ENCODE measurements at places on chromosomes 16 and 17.

- DNase-seq, result no peak
Observed at GRCh38 chr16:9338068-9338467, 246.6 kb downstream of the HAPSTR1 start.

GRCh38 chr17:69945698-69946185, 129.3 kb upstream of the KCNJ16 start:
- DNase-seq, result no peak

GRCh38 chr17:10046786-10047785, 142.0 kb upstream of the RCVRN start:
- DNase-seq, result no peak

DNA sequence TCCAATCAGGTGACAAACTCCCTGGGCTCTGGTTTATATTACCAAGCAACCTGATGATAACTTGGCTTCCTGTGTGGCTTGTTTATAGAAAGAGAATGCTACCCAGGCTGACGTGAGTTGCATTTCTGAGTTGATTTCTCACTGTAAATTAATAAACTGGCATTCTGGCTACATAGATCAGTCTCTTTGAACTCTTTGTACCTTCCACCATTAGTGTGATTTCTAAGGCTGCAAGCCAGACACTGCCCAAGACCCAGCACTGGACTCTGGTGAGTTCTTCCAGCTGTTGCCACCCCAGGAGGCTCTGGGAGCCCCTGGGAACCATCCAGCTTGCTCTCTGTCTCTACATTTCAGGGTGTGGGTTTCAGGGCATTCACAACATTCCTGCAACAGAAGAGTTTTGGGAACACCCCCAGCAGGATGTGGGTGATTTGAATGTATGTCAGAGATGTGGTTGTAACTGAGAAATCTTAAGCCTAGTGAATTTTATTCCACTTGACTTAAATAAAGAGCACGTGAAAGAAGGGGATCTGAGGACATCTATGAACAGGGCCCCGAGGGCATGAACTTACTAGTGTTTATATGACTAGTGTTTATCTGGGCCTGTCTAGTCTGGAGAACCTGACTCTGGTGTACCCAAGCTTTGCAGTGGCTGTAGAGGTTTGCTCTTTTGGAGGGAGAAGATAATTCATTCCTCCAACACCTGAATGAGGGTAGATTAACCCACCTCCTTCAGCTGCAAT, 30.3 kb upstream of the LRRC37A start:
- peak; percentile 19 for DNase-seq

- peak; percentile 77 for DNase-seq
Observed at GRCh38 chr17:45013021-45013997, 38.1 kb downstream of the DCAKD start.

DNA sequence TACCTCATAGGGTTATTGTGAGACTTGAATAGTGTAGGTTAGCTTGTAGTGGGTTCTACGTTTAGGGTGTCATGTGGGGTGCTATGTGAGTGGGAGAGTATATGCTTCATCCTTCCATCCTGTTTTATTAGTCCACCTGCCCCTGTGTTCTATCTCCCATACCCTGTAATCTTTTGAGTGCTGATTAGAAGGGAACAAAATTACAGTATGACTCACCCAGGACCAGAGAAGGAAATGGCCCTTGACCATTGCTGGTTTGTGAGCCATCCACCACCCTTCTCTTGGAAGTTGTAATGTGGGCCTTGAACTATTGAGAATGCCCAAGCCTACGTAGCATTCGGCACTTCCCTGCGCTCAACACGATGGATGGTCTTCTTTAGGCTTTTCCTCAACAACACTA, 17.1 kb downstream of the SAP30BP start:
- no peak for DNase-seq

DNA sequence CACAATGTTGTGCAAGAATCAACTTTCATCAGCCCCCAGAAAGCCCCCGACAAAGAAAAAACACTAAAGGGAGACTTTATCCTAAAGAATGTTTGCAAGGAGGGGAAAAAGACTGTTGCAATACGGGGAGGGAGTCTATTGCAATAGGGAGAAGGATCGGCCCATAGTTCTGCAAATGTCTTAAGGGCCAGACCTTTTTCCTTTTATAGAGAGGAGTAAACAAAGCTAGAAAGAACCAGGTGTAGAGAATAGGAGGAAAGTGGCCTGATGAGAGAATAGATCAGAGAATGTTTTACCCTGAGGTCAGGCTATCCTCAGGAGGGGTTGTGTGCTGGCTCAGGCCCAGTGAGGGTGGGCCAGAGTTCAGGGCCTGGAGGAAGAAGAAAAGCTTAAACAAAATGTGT, 8.7 kb upstream of the CAVIN1 start:
- DNase-seq, result no peak

- DNase-seq, result no peak
Observed at GRCh38 chr17:78107457-78107856, 21.1 kb downstream of the TMC6 start.

- no peak for DNase-seq
Observed at GRCh38 chr16:82160226-82160625, 9.8 kb downstream of the MPHOSPH6 start.

GRCh38 chr17:35011671-35012216, 31.4 kb downstream of the LIG3 start:
- peak; percentile 94 for DNase-seq

GRCh38 chr16:58306327-58306726, 11.5 kb upstream of the PRSS54 start:
- peak; percentile 16 for DNase-seq

GRCh38 chr16:69049146-69049545, 56.3 kb upstream of the HAS3 start:
- DNase-seq, result no peak

- DNase-seq, result no peak
Observed at GRCh38 chr17:8283356-8283755, 5.1 kb upstream of the RANGRF start.

GRCh38 chr17:8916466-8916865, 49.0 kb upstream of the PIK3R6 start:
- no peak for DNase-seq
